ENCODE measurements at places on chromosomes 5 and 9. TPM values are rescaled to one million over a fixed set of nuclear protein-coding genes. Genes with fewer than 3 reads are reported as not detected.

The ANKDD1B gene
- total RNA-seq, result 0.27 TPM

The OTULINL gene
- total RNA-seq, result 3.8 TPM

The REEP2 gene
- 6.6 TPM for total RNA-seq

The TCOF1 gene
- total RNA-seq, result 19.3 TPM

The EGFLAM gene
- 8.9 TPM for total RNA-seq

The MRPL22 gene
- total RNA-seq, result 78.4 TPM

The RGS7BP gene
- 3.6 TPM for total RNA-seq

The STPG3 gene
- 0.58 TPM for total RNA-seq

The WDR38 gene
- total RNA-seq, result not detected

The RNF208 gene
- 31.5 TPM for total RNA-seq

The CD14 gene
- 26.2 TPM for total RNA-seq

The FGF18 gene
- total RNA-seq, result 30.4 TPM

The MLLT3 gene
- 17.5 TPM for total RNA-seq

The TAF11L5 gene
- not detected for total RNA-seq

The SARDH gene
- 0.63 TPM for total RNA-seq

The NRG2 gene
- total RNA-seq, result 3.1 TPM

GRCh38 chr9:5438301-5439162, 807 bp upstream of the PLGRKT start:
- DNase-seq, result no peak

- DNase-seq, result peak; percentile 65
Measured at GRCh38 chr9:97740848-97741821, 44.0 kb upstream of the XPA start.

- DNase-seq, result no peak
Measured at GRCh38 chr9:6590334-6590733, 55.2 kb downstream of the GLDC start.

DNA sequence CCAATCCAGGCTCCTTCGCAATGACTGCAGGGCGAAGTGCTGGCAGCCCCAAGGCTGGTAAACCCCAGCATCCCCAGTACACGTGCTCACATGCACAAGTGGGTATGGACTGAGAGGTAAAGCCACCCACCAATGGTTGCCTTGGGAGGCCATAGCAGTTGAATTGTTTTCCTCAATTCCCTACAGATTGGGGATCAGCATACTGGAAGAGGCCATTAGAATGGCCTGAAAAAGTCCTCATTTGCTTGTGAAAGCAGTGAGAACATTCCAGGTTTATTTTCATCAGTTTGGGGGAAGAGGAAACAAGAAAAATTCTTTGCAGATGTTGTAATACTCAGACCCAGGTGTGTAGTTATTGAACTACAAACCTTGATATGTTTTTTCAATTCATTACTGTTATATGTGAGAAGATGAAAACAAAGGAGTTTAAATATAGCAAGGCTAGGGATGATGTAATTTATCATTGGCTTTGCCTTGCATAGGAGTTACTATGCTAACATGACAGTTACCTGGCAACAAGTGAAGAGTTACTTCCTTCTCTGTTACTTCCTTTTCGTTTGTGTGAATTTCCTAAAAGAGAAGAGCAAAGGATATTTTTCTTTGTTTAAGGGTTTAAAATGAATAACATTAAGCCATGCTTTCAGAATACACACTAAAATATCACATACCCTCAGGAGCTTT, 36.4 kb downstream of the MTMR12 start:
- no peak for DNase-seq

GRCh38 chr9:18746631-18747030, 272.7 kb downstream of the ADAMTSL1 start:
- DNase-seq, result no peak

DNA sequence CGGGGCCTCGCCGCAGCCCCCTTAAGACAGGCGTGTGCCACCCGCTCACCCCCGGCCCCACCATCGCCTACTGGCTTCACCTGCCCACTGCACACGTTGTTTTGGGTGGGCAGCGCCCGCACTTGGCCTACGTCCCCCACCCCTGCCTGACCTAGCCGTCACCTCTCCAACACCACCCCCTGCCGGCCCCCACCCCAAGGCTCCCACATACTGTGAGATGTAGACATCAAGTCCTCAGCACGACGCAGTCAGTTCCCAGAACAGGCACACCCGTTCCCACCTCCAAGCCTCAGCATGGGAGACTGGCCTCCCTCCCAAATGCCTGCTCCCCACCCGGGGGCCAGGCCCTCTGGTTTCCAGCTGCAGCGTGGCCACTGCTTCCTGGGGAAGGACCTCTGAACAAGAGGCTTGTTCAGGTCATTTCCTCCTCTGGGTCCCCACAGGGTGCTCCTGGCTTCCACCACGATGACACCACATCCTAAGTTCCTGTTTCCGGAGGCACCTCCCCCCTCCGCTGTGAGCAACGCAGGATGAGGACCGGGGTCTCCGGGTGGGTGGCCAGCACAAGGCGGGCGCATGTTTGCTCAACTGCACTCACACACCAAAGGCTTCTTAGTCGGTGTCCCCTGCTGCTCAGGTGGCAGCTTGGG, 11.3 kb downstream of the DBN1 start:
- DNase-seq, result peak; percentile 63

DNA sequence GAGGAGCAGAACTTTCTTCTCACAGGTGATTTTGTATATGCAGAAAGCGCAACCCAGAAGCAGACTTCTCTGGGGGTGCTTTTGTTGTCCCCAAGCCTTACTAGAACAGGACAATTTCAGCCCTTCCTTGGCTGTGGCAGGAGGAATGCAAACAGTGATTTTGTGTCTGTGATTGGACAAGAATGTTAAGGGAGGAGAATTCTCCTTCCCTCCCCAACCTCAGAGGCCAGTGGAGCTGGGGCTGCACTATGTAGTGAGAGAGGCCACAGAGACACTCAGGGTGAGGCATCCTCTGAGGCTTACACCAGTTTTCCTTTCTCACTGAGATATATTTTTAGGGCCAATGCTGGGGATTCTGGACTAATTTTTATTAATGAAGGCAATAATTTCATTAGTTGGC, 58.8 kb downstream of the ZNF366 start:
- DNase-seq, result no peak

GRCh38 chr5:27172693-27173092, 134.3 kb upstream of the CDH9 start:
- no peak for DNase-seq

GRCh38 chr9:129383561-129384490, 205.8 kb upstream of the IER5L start:
- peak; percentile 88 for DNase-seq

- DNase-seq, result no peak
Measured at GRCh38 chr5:107456281-107456715, 214.4 kb downstream of the EFNA5 start.

DNA sequence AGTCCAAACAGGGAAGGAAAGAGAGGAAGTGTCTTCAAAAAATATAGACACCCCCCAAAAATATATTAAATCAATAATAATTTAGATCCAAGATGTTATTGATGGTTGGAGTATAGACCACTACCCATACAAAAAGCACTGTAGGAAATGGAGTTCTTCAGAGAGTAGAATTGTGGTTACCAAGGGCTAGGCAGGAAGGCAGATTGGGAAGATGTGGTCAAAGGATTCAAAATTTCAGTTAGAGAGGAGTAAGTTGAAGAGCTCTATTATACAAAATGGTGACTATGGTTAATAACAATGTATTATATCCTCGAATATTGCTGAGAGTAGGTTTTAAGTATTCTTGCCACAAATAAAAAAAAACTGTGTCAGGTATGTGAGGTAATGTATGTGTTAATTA, 149.4 kb downstream of the CWC27 start:
- DNase-seq, result no peak

GRCh38 chr5:18792145-18792544, 1157.9 kb downstream of the TAF11L14 start:
- DNase-seq, result no peak

DNA sequence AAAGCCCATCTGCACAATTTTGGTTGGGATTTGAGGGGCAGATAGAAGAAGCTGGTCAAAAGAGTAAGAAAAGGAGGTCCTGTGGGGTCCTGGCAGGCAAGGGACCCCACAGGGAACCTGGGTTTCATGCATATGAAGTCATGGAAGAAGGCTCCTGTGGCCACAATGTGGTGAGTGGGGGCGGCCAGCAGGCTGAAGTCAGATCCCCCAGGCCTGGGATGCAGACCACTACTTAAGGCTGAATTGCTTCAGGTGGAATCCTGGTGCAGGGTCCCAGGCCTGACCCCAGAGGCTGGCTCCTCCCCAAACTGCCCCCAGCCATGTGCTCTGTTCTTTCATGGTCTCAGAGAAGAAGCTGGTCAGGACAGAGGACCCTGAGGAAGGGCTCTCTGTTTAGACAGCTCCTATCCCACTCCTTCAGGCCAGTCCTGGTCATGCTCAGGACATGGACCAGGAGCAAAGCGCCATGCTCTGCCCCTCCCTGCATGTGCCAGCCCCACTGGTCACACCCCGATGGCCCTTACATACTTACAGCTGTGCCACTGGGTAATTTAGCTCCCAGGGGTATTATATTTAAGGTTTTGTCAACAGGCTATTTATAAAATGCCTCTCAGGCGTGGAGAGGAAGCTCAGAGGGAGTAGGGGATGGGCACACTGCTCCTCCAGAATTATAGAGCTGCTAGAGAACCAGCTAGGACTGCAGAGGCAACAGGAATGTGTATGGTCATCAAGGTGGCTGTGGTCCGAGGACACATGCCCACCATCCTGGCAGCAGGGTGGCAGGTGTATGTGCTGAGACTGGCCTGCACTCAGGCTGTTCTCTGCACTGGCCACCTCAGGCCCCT, 33.4 kb downstream of the C5orf15 start:
- DNase-seq, result no peak

- no peak for DNase-seq
Measured at GRCh38 chr9:77554586-77555105, 93.5 kb downstream of the GNA14 start.

GRCh38 chr5:172550096-172550765, 90.8 kb upstream of the NEURL1B start:
- DNase-seq, result no peak

- DNase-seq, result no peak
Measured at GRCh38 chr9:129885018-129885669, 49.9 kb downstream of the USP20 start.

GRCh38 chr5:109105631-109106267, 304.0 kb downstream of the PJA2 start:
- no peak for DNase-seq

- DNase-seq, result no peak
Measured at GRCh38 chr9:133421615-133422542, at the start of gene ADAMTS13. Gene ADAMTS13 (plus strand): TSS chr9:133422367. CDS start chr9:133422444, 77 bp downstream.

- no peak for DNase-seq
Measured at GRCh38 chr5:127757576-127757975, 54.4 kb downstream of the CCDC192 start.

- no peak for DNase-seq
Measured at GRCh38 chr5:124713595-124713994, 32.8 kb downstream of the ZNF608 start.

DNA sequence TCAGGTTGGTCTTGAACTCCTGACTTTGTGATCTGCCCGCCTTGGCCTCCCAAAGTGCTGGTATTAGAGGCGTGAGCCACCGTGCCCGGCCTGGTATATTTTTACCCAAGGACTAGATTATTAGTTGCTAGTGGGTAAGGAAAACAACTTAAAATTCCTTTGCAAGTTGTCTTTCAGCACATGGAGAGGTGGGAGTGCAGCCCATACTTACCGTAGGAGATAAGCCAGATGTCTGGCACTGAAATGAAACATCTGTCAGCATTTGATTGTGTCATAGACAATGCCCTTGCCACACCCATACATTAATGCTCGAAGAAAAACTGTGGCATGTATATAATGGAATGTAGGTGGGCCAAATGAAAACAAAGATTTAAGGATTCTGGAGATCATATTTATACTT, 36.6 kb upstream of the ANKH start:
- no peak for DNase-seq

GRCh38 chr5:159240301-159240870, 22.7 kb upstream of the UBLCP1 start:
- no peak for DNase-seq

DNA sequence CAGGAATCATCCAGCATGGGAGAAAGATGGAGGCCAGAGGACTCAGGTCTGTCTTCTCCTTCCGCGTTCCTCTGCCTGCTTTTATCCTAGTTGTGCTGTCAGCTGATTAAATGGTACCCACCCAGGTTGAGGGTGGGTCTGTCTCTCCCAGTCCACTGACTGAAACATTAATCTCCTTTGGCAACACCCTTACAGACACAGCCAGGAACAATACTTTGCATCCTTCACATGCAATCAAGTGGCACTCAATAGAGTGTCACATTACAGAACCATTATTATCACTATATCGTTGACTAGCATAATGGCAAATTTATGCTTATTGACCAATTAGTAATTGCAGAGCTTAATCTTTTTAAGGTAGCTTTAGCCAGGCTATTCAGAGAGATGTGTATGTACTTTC, 64.8 kb downstream of the UNC13B start:
- no peak for DNase-seq

GRCh38 chr5:115575167-115576070, 26.9 kb downstream of the TICAM2 start:
- DNase-seq, result no peak

- DNase-seq, result no peak
Measured at GRCh38 chr5:61455179-61456006, 123.3 kb downstream of the ZSWIM6 start.

DNA sequence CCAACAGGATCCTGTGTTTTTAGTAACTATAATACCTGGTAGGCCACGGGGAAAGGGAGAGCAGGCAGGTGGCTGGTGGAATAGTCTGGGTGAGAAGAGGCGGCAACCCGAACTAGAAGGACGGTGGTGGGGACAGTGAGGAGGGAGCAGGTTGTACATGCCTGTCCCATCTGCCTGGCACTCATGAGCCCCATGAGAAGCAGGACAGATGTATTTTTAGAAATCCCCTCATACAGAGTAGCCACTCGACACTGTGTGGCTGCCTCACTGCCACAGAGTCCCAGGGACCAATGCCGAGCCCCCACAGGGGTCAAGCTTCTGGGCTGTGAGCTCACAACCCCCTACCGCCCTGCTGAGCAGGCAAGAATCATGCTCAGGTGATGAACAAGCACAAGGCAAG, 136.6 kb downstream of the SEC61B start:
- peak; percentile 25 for DNase-seq

GRCh38 chr5:60886158-60886557, 42.1 kb upstream of the ELOVL7 start:
- no peak for DNase-seq

DNA sequence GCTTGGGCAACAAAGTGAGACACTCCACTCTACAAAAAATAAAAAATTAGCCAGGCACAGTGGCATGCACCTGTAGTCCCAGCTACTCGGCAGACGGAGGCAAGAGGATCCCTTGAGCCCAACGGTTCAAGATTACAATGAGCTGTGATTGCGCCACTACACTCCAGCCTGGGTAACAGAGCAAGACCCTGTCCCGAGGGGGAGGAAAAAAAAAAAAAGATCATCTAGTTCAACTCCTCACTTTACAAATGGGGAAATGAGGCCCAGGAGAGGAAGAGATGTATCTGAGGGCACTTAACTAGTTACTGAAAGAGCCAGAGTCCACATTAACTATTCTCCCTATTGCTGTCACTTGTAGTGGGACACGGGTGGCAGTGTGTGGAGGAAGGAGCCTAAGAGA, 13.8 kb downstream of the PDCL start:
- DNase-seq, result no peak

GRCh38 chr5:84281383-84281782, 103.3 kb downstream of the EDIL3 start:
- no peak for DNase-seq
